ENCODE measurements at places on chromosomes 4 and X.

GRCh38 chr4:47505666-47506065, 20.6 kb downstream of the ATP10D start:
- no peak for DNase-seq

- no peak for DNase-seq
These were observed 1628.2 kb upstream of the IGFBP7 start for GRCh38 chr4:58738375-58738774.

- no peak for DNase-seq
These were observed 644 bp downstream of the ERCC6L start for GRCh38 chrX:72238183-72238582.

DNA sequence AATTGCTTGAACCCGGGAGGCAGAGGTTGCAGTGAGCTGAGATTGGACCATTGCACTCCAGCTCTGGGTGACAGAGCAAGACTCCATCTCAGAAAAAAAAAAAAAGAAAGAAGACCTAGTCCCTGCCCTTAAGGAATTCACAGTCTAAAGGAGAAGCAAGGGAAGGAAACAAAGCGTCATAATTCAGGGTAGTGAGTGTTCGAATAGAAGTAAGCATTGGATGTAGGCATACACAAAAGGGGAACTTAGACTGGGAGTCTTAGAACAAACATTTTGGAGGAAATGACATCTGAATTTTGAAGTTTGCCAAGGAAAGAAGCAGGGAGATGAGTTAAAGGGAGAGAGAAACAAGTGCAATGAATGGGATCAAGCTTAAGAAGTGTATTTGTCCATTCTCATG, 32.4 kb downstream of the PPM1K start:
- no peak for DNase-seq

DNA sequence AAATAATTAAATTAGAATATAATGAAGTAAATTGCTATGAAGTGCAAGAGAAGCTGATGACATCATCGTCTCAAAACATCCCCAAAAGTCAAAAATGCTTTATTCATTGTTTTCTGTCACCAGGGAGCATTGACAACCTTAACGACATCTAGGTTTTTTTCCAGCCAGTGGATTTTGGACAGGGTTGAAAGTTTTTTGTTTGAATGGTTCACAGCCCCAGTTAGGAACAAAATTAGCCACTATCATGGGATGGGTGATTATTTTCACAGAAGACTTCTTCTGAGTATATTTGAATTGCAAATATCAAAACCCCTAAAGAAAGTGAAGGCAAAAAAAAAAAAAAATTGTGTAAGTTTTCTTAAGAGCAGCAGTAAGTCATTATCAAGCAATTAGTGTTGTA, 826.1 kb downstream of the STPG2 start:
- no peak for DNase-seq

- DNase-seq: no peak
These were observed 119.0 kb downstream of the GPR143 start for GRCh38 chrX:9646471-9647224.

- DNase-seq: no peak
These were observed 361.6 kb upstream of the ANXA10 start for GRCh38 chr4:167730769-167731168.

DNA sequence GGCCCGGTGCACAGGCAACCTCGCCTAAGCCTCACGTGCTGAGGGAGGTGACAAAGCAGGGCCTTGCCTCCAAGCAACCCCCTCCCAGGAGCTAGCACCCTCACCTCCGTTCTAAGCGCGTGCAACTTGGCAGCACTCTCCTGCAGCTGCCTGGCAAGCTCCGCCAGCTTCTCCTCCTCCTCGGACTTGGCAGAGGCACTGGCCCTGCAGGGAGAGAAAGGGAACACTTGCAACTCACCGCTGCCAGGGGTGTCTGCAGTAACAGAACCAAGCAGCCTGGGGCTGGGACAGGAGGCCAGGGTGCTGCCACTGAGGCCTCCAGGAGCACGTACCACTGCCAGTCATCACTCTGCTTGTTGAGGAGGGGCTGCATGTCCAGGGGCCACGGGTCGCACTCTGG, 10.3 kb upstream of the TREX2 start:
- DNase-seq: no peak

GRCh38 chr4:16119981-16120380, 36.2 kb upstream of the PROM1 start:
- DNase-seq: no peak

- DNase-seq: no peak
These were observed 66.9 kb upstream of the PHOX2B start for GRCh38 chr4:41815473-41815872.

- peak; percentile 88 for DNase-seq
These were observed 44.7 kb downstream of the PRPS1 start for GRCh38 chrX:107672955-107673378.

DNA sequence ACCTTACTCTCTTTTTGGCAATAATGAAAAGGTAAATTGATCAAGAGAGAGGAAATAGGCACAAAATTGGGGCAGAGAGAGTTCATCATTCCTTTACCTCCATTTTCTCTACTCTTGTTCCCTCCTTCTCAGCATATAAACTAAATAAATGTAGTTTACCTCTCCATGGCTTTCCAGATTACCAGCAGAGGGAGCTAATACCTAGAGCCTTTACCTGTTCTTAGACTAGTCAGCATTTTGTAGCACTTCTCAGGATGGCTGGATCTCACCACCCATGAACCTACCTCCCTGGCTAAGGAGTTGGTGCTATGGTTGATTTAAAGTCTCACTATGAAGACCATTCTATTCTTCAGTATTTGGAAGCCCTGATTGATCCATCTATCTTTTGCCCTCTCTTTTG, 15.7 kb downstream of the OFD1 start:
- peak; percentile 19 for DNase-seq

GRCh38 chrX:110242371-110242770, 75.5 kb downstream of the AMMECR1 start:
- DNase-seq: no peak

DNA sequence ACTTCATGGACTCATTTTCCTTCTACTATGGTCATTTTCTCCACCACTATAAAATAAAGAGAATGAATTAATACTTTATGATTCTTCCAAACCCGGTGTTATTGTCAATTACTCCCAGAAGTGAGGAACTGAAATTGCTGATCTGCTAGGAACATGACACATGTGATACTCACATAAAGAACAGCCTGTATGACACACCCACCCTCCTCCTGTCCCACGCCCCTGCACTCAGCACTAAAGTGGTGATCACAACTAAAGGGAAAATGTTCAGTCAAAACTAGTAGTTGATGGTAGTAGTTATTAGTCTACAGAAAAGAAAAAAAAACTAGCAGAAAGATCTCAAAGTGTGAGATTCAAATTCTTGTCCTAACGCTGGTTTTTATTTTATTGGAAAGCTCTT, 1508.3 kb downstream of the RAPGEF2 start:
- no peak for DNase-seq

GRCh38 chr4:10007793-10008608, 13.3 kb downstream of the SLC2A9 start:
- no peak for DNase-seq

GRCh38 chr4:87033902-87034301, 99.1 kb downstream of the AFF1 start:
- DNase-seq: no peak

- DNase-seq: no peak
These were observed 63.0 kb downstream of the FAM184B start for GRCh38 chr4:17718471-17718870.

DNA sequence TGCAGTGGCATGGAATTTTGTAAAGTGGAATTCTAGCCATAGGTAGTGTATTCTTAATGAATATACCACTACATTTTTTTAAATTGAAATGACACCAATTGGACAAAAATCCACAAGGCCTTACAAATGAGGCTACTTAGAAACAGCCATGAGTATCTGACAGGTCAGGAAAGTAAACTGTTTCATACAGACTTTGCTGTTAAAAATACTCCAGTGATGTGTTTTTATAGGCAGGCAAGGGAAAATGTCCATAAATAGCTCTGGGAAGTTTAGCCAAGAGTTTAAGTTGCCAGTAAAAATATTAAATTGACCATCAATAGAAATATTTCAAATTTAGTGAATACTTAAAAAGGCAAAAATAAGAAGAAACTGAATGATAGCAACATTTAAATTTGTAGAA, 41.8 kb upstream of the PDLIM5 start:
- DNase-seq: no peak

- no peak for DNase-seq
These were observed 6.2 kb upstream of the DCTD start for GRCh38 chr4:182923366-182923765.

- DNase-seq: no peak
These were observed 309.0 kb upstream of the PABPC4L start for GRCh38 chr4:134510544-134510943.

DNA sequence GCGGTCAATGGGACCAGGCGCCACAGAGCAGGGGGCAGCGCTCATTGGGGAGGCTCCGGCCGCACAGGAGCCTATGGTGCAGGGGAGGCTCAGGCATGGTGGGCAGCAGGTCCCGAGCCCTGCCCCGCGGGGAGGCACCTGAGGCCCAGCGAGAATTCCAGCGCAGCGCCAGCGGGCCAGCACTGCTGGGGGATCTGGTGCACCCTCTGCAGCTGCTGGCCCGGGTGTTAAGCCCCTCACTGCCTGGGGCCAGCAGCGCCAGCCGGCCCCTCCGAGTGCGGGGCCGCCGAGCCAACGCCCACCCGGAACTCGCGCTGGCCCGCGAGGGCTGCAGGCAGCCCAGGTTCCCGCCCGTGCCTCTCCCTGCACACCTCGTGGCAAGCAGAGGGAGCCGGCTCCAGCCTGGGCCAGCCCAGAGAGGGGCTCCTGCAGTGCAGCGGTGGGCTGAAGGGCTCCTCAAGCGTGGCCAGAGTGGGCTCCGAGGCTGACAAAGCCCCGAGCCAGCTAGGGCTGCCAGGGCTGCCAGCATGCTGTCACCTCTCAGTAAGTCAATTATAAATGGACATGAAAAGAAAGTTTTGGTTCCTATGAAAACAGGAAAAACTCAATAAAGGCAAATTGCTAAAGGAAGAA, 14.5 kb downstream of the FAM184B start:
- DNase-seq: no peak

GRCh38 chr4:173466101-173466500, 63.9 kb downstream of the HAND2 start:
- no peak for DNase-seq

DNA sequence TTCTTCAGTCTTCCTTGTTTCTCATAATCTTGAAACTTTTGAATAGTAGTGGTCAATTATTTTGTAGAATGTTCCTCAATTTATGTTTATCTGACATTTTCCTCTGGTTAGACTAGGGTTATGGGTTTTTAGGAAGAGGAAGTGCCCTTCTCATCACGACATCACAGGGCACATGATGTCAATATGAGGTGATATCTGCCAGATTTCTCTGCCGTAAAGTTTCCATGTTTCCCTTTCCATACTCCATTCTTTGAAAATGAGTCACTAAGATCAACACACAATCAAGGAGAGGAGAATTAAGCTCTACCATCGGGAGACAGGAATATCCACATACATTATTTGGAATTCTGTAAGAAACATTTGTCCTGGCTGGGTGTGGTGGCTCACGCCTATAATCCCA, 28.4 kb downstream of the RP2 start:
- DNase-seq: no peak

DNA sequence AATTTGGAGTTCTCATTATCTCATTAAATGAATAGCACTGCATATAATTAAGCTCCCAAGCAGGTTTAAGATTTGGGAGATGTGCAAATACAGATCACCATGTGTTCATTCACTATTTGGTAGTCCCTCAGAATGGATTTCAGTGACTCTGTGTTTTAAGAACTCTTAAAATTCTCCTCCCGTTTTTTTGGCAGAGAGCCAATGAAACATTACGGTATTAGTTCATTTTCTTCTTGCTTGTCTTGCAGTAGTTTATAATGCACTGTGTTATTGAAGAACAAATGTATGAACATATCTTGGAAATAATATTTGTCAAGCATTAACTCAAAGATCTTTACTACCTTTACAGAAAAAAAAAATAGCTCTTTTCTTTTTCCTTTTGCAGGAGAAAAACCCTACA, 32.7 kb downstream of the KLF3 start:
- DNase-seq: no peak

GRCh38 chrX:123846577-123847038, 13.2 kb upstream of the XIAP start:
- no peak for DNase-seq

GRCh38 chr4:169225058-169225751, 45.6 kb downstream of the SH3RF1 start:
- DNase-seq: no peak

- DNase-seq: no peak
These were observed 57.5 kb upstream of the GC start for GRCh38 chr4:71841336-71841735.

DNA sequence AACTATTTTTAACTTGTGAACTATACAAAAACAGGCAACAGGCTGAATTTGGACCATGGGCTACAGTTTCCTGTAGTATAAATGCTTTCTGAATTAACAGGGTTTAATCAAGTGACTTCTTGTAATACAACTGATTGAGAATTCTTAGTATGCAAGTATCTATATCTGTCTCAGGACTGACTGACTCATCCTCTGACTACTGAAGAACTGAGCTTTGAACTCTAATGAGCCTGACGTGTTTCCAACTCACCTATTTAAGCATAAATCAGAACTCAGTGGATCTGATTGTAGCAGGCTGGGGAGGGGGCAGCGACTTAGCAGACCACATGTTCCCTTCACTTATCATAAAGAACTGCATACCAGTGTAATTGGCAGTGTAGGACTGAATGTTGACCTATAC, 7.8 kb downstream of the SPATA4 start:
- DNase-seq: no peak

DNA sequence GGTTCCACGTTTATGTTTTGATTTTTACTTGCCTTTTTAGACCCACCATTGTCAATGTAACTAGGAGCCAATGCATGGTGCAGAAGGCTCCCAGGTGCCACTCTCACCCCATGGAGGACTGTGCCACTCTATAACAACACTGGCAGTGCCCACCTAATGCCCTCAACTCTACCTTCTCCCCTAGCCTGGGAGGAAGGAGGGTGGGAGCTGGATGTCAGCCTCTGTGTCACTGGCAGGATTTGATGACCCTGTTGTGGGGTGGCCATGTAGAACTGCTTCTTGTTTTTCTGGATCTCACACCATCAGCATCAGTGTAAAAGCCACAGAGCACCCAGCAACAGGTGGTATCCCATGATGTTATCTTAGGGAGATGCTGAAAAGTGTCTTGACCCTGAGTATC, 13.7 kb upstream of the ADH1B start:
- no peak for DNase-seq

DNA sequence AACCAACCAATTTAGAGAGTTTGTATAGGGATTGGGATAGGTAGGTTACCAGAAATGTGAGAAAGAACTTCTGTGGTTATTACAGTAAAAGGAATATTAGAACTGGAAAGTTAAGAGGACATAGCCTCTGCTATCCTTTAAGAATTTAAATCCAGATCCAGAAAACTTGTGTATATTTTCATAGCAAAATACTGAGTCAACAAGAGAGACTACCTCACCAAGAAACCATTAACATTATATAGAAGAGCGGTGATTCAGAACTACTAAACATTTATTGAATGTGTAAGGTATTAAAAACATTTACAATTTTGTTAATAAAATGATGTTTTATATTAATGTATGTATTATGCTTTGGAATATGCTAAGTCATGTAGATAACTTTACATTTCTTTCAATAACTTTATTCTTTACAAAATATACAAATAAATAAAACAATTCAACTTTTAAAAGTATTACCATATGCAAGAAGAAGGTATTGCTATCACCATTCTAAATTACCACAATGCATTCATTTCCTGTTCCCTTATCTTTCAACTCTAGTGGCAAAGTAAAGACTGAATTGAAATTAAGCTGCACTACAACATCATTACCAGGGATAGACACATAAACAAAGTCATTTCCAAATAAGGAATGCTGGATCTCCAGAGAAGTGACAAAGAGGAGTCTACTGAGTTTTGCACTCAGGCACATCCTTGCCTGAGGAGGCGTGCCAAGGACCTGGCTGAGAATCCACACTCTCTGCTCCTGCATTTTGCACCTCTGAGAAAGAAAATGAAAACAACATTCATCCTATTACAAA, 6.1 kb upstream of the BDH2 start:
- DNase-seq: no peak
